ENCODE measurements at places on chromosomes 2 and 18.

DNA sequence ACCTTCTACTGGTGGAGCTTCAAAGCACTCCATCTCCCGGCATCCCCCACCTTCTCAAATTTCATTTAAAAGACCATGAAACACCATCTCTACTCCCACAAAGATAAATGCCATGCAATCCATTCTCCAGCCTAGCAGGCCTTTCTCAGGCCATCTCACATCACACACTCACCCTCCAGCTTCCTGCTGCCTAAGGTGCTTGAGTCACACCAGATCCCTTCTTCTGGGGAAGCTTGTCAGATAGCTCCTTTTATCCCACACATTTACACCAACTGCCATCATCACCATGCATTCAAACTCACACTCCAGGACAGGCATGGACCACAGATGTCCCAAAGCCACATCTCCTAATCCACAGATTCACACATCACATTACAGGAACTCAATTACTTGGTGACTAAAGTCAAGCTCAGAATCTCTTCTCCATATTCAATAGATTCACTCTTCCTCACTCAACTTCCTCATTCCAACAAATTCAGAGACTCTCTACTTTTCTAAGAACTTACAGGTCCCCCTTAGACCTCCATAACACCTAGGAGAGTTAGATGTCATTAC, 292.5 kb downstream of the TNS1 start:
- no peak for DNase-seq

DNA sequence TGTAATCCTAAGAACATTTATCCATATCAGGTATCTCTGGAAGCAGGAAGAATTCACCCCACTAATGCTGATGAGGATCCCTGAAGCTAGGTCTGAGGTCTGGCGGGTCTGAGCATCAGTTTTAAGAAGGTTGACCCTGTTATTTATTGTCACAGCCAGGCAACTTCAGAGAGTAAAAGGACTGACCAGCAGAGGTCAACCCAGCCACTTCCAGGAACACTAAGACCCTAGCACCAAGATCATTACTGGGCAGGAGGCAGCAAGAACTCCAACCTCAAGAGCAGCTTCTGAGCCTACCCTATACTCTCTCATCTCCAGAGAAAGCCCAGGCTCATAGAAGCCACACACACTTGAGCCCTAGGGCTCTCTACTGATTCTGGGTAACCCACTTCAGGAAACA, 901.4 kb downstream of the DCDC2C start:
- no peak for DNase-seq

GRCh38 chr18:30908381-30908780, 134.2 kb downstream of the DSC3 start:
- DNase-seq: no peak

DNA sequence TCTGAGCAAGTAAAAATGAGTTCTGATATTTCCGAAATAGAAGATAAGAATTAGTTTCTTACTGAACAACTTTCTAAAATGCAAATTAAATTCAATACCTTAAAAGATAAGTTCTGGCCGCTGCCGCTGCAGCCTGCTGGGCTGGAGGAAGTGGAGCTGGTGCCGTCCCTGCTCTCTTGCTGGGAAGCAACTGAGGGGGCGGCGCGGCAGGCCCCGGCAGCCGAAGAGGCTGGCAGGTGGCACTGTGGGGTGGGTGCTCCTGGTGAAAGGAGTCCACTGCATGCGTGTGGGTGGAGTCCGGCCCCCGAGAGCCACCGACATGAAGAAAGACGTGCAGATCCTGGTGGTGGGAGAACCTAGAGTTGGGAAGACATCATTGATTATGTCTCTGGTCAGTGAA, 89.5 kb upstream of the ZNF519 start:
- DNase-seq: no peak

GRCh38 chr2:153871231-153872221, at the start of gene GALNT13:
Gene GALNT13, plus strand, starts transcription at chr2:153871922.
- DNase-seq: no peak

GRCh38 chr2:10271509-10271908, 31.2 kb upstream of the HPCAL1 start:
- DNase-seq: no peak

- DNase-seq: no peak
Observed at GRCh38 chr18:45252474-45252873, 362.8 kb upstream of the SLC14A2 start.

DNA sequence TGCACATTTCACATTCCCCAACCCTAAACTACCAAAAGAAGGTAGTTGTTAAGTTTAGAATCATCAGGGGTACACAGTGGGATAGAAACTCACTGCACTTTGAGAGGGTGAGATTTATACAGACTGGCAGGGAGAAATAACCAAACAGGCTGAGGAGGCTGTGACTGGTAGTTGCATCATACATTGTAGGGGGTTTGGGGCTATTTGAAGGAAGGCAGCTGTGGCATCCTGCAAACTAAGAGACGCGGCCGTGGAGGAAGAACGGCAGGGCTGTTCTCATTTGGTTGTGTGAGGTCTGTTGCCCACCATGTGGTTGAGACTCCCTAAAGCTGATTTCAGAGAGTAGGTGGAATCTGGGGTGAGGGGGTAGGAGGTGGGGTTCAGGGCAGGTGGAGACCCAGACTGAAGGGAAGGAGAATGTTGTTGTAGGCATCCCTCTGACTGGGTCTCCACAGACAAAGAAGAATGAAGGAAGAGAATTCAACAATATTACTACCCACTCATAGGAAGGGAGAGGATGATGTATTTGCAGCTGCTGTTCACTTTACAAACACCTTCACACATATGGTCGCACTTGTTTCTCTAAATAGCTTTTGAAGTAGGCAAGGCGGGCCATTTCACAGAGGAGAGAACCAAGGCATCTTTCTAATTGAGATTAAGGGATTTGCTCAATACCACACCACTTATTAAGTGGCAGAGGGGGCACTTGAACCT, 170.9 kb upstream of the SIX2 start:
- no peak for DNase-seq

DNA sequence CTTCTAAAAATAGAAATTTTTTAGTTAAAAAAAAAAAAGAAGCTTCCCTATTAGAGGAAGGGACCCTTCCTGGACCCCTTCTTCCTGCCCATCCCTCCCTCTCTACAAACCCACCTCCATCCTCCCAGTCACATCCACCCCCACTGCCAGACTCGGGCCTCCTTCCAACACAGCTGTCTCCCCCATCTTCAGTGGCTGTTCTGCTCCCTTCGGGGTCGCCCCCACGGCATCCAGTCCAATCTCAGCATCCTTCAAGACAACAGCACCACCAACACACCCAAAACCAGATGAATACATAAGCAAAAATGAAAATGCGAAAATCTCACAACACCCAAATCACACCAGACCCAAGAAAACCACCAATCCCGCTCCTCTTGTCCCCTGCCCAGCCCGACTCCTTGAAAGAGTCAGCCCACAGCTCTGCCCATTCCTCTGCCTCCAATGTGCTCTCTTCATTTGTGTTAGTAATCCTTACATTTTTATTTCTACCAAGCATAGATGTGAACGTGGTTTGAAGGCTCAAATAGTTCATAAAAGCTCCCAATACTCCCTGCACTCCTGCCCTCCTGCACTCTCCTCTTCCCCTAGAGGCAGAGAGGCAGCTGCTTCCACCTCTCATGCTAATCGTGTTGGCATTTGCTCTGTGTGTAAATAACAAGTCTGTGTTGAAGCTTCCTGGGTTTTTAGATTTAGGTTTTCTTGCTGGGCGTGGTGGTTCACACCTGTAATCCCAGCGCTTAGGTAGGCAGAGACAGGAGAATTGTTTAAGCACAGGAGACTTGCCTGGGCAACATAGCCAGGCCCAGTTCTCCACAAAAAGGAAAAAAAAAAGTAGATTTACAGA, 37.0 kb downstream of the MAL start:
- DNase-seq: no peak

DNA sequence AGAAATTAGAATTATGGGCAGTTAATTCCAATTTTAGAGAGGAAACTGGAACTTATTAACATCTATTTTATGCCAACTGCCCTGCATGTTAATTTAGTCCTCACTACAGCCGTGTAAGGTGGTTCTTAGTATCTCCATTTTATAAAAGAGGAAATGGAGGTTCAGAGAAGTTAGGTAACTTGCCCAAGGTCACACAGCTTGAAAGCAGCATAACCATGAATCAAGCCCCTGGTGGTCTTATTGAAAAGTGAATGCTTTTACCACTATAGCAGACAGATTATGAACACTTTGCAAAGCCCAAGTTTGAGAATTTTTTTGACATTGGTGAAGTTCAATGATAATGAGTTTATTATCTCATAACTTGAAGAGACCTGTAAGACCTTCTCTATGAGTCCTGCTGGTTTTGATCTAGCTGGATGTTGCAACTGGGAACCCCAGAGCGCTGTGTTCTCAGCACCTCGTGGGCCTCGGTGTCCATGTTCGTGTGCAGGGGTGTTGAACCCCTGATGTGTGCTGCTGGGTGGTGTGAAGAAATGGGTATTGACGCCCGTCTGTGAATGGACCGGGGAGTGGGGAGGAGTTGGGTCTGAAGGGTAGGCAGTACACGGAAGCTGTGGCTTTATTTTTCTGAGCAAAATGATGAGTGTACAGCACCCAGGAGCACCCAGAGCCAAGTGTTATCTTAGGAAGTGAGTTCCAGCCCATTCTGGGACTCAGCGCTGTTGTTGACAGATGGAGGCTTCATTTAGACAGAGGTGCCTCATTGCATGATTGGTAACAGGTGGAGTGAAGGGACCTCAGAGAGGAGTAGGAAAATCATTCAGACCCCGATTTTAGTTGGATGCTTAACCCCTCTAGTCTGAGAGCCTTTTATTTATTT, 9.7 kb downstream of the GREB1 start:
- DNase-seq: no peak

DNA sequence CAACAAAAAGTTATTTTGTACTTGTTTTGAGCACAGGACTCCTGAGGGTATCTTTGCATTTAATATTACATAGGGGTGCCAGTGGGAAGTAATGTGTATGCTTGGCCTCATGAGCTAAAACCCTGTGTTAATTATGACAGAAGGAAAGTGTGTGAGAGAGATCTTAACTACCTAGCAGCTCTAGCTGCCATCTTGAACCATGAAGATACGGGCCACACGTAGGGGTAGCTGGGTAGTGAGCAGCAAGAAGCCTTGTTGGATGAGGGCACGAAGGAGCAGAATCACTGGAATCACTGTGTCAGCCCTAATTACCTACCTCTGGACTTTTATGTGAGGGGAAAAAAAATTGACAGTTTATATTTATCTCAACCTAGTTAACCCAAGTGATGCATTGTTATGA, 15.4 kb upstream of the CASP10 start:
- no peak for DNase-seq

GRCh38 chr2:64943387-64944150, 45.6 kb upstream of the SLC1A4 start:
- no peak for DNase-seq

DNA sequence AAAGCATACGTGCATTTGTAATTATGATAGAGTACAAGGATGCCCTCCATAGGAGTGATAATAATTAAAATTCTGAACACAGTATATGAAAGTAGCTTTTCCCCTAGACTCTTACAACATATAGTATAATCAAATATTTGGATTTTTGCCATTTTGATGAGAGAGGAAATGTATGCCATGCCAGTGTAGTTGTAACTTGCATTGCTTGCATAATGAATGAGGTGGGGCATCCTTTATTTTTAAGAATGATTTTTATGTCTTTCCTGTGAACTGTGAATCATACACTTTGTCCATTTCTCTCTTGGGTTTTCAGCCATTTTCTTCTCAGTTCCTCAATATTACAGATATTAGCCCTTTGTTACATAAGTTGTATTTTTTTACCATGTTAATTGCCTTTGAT, 197.5 kb downstream of the SCG2 start:
- DNase-seq: no peak

GRCh38 chr2:84160453-84160852, 298.6 kb downstream of the SUCLG1 start:
- DNase-seq: no peak

DNA sequence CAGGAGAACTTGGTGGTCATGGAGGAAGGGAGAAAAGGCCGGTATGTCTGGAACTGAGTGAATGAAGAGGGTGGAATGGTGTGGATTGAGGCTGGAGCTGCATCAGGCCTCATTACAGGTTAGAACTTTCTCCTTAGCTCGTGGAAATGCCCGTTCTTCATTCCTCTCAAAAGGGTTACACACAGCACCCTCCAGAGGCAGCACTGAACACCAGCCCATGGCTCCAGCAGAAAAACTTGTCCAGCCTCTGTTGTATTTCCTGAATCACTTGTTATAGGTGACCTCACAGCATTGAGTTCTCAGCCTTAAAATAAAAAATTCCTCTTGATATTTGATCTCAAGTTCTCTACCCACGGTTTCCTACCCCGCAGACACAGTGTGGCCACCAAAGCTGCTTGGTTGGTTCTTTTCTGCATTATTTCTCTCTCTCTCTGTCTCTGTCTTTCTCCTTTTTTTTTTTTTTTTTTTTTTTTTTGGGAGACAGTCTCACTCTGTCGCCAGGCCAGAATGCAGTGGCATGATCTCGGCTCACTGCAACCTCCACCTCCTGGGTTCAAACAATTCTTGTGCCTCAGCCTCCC, 89.6 kb downstream of the ITGB1BP1 start:
- DNase-seq: no peak

DNA sequence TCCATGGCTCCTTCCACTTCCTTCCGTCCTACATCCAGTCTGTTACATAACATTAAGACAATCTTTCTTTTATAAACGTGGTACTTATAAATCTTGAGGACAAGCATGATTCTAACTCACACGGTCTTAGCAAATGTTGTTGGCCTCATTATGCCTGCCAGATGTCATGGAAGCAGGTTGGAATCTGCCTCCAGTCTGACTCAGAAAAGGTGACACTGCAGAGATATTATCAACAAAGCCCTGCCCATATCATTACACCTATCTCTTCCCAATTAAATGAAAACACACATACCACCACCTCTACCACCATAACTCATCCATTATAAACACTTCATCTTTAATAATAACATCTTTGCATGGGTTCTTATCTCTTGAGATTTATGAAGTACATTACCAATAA, 334.7 kb upstream of the CHAC2 start:
- DNase-seq: no peak

- DNase-seq: no peak
Observed at GRCh38 chr2:158407031-158407430, 49.5 kb downstream of the CCDC148 start.

DNA sequence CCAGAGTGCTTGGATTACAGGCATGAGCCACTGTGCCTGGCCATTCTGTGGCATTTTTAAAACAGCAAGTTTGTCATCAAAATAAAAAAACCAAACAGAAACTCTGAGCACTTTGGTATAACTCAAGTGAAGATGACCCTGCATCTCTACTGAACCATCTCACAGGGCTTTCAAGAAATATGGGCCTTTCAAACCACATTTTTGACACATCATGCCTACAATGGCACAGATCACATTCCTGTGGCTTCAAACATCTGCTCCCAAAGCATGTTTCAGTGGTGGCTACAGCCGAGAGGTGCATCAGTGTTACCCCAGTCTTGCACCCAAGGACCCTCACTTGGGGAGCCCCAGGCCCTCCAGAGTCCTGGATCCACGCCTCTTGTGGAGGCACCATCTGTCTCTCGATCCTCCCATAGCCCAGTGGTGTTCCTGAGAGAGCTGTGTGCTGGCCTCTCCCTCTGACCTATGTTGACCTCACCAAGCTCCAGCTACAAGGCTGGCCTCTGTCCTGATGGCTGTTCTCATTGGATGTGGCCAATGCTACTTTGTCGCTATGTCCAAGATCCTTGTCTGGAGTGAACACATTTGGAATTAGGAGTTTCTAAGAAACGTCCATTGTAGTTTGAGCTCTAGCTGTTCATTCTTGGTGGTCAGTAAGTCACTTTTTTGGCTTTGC, 55.2 kb upstream of the RALBP1 start:
- DNase-seq: no peak

- DNase-seq: no peak
Observed at GRCh38 chr2:41151746-41152145, 699.9 kb upstream of the SLC8A1 start.

- DNase-seq: no peak
Observed at GRCh38 chr2:232588680-232589585, 38.4 kb downstream of the EIF4E2 start.

- no peak for DNase-seq
Observed at GRCh38 chr2:240551811-240552210, 6.0 kb downstream of the ANKMY1 start.
